Stimulated activated CD4-positive, alpha-beta T cell treated with anti-CD3 and anti-CD28 coated beads, Interleukin-4, amount 100 ng/mL, for 24 hours (primary cell): ENCODE measurements at places on chromosomes 3 and 15.

DNA sequence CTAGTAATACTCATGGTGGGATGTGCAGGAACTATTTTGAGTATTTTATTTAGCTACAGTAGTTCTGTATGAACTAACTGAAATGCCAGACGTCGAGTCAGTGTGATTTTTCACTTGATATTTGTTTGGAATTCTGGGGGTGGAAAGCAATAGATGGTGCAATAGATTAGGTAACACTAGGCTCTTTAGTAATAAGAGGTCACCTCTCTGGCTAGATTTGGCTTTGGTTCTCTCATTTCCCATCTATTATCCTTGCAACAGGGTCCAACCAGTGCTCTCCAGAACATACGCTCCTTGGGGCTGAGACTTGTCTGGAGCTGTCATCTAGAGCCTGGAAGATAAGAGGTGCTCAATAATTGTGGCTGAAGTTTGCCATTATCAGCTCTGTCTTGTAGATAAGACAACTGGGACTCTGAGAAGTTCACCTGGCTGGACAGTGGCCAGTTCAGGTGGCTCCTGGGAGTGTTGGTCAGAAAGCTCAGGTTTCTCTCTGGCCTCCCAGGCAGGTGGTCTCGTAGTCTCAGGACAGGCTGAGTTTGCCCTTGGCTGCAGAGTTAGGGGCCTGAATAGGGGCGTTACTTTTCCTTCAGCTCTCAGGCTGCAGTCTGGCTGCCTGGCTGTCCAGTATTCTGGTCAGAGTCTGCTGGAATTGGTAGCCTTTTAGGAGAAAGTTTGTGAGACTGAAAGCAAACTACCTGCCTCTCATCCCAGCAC lies 277.5 kb upstream of the RGMA start:
- DNase-seq: no peak

DNA sequence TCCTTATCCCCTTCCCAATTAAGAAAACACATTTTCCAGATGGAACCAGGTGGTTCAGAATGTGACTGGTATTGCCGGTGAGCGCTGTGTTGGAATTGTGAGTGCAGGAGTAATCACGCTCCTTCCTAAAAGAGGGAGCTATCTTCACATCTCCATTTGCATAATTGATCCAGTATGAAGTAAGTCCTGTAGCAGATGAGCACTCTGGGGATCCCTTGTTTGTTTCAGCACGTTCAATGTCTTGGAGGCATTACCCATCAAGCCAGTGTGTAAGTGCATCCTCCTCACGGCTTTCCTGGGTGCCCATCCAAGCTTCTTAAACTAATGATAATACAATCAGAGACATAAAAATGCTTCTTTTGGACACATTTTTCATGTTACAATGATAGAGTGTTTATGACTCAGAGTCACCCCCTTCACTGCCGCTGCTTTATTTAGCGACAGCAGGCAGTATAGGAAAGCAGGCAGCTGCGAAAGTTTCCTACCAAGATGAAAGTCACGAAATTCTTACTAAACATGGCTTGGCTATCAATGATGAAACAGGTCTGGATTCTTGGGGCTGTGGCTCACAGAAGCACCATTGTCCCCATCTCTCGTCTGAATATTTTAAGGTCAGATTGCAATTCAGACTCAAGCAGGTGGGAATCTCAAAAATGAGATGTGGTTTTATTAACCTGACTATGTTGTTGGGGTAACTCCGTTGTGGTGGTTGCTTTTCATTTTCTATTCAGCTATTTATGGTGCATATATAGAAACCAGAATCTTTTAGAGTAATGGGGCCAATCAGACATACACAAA lies 346.3 kb upstream of the MDFIC2 start:
- DNase-seq: no peak

DNA sequence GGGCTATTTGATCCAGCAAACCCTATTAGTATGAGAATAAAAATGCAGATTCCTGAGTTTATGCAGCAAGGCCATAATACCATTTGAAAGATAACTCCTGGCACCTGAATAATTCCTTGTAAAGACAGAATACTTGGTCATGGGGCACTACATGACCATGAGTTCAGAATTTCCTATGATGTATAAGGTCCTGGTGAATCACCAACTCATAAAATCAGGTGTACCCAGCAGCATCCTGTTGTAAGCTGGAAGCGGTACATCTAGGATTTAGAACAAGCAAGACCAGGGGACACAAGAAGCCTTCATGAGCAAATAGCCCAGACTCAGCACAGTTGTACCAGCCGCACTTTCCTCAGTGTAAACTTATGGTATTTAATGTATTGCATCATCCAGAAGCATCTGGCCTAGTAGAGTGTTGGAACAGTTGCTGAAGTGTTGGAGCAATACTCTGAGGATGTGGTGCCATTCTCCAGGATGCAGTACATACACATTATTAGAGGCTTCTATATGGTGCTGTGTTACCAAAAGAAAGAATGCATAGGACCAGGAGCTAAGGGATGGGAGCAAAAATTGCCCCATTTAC lies 233.4 kb downstream of the SQOR start:
- DNase-seq: no peak

GRCh38 chr15:45594835-45595530 lies 7.8 kb downstream of the BLOC1S6 start:
- no peak for DNase-seq

DNA sequence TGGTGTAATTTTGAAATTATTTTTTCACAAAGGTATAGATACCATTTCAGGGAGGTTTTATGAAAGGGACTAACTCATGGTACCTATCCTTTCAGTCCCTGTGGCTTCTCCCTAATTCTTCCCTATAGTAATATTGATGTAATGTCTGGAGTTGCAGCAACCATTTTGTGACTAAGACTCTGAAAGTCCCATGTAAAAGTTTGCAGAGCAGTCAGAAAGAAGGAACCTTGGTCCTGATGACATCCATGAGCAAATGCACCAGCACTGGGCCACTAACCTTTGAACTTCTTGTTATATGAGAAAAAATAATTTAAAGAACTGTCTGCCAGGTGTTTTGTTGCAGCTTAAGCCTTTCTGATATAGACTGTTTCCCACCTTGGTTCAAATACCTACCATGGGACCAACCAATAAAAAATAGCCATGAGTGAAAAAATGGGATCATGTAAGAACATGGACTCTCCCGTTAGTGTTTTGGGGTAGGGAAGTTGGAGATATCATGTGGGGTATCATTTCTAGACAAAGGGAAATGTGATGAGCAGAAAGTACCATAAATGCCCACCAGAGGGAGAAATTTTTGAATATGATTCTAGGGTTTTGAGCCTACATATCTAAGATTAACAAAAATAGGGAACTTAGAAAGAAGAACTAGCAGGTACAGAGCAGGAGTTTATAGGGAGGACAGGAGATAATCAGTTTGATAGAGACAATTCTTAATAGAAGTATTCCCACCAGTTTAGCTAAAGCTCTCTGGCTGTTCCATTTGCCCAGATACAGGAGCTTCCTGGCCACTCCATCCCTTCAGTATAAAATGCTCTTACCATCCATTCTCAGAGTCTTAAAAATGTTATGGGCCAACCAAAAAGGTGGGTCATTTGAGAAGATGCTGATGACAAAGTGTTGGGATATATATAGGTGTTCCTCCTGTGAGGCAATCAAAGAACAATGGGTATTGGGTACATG lies 3.4 kb upstream of the CPOX start:
- peak; percentile 19 for DNase-seq

DNA sequence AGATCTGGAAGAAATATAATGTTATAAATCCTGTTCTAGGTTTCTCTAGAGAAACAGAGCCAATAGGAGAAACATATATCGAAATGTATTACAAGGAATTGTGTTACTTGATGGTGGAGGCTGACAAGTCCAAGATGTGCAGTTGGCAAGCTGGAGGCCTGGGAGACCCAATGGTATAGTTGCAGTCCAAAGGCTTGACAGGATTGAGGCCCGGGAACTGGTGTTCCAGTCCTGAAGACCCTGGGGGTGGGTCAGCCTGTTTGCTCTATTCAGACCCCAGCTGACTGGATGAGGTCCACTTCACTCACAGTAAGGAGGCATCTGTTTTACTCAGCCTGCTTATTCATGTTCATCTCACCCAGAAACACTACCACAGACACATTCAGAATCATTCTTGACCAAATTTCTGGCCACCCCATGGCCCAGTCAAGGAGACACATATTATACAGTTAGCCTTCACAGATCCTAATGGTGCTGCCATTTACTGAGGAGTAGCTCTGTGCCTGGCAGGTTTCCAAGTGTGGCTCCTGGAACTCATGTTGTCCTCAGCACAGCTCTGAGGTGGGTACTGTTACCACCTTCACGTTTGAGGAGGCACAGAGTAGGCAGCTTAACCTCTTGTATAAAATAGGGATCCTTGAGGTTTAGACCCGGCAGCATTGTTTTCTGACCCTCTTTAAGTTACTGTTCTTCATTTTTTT lies 3.7 kb downstream of the TRAK1 start:
- no peak for DNase-seq

GRCh38 chr3:30524357-30525040 lies 81.9 kb upstream of the TGFBR2 start:
- no peak for DNase-seq

DNA sequence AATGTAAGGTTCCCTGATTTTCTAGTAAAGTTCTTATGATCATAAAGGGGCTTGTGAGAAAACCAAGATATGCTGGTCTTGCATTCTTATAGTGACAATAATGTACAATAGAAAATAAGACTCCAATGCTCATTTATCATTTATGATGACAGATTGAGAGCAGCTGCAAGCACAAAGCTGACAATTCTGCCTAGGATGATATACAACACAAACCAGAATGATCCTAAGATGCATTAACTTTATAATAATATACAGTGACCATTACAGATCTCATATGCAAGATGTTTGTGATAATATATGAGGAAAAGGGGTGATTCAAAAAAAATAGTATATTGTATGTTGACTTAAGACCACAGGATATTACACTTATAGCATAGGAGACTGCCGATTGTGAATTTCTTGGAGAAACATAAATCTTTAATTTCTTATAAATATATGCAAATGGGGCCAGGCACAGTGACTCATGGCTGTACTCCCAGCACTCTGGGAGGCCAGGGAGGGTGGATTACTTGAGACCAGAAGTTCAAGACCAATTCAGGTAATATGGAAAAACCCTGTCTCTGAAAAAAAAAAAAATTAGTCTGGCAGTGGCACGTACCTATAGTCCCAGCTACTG lies 387.0 kb downstream of the ZBBX start:
- DNase-seq: no peak

DNA sequence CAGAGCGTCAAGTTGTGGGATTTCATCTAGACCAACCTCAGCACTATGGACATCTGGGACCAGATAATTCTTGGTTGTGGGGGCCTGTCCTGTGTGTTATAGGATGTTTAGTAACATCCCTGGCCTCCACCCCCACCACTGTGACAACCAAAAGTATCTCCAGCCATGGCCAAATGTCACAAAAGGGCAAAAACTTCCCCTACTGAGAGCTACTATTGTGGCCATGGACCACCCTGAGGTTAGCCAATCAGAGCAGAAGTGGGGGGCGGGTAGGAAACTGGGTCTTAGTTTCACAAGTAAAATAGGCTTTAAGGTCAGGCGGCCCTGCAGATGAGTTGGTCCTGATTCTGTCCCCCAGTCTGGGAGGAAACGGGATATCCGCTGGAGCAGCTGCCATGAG lies 25.4 kb downstream of the KIF7 start:
- DNase-seq: no peak

- DNase-seq: no peak
Measured at GRCh38 chr3:22113453-22113852, 362.4 kb upstream of the ZNF385D start.

GRCh38 chr3:71402911-71403310 lies 180.6 kb downstream of the FOXP1 start:
- DNase-seq: no peak

DNA sequence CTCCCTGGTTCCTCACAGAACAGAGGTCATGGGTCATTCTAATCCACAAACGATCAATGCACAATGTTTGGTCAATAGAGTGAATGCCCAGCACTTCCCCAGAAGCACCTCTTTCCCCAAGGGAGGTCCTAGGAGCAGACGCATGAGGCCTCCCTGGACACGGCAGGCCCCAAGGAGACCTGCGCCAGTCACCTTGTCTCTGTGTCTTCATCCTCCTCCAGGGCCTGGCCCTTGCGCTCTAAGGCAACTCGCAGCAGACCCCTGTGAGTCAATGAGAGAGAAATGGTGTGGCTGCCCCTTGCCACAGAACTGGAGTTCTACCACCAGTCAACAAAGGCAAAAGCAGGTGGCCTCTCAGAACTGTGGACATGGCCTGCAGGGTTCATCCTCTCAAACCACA lies 18.1 kb downstream of the ALS2CL start:
- DNase-seq: no peak

GRCh38 chr15:101349047-101349951 lies 54.3 kb upstream of the SNRPA1 start:
- no peak for DNase-seq

DNA sequence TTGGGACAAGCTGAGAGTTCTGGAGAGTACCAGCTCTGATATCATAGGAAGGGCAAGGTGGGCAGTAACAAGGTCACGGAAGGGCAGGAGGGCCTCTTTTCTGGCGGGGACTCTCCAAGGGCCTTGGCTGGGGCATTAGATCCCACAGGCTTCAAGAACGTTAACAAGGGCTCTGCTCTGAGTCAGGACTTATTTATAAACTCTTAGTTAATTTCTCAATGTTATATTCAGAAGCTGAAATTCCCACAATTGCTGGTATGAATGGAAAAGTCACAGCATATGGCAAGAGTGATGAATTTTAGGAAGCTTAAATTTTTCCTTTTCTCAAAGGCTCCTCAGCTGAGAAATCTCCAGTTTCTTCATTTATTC lies 320.2 kb upstream of the TBC1D5 start:
- DNase-seq: no peak

GRCh38 chr3:173988909-173989308 lies 591.4 kb downstream of the NLGN1 start:
- no peak for DNase-seq

- no peak for DNase-seq
Measured at GRCh38 chr15:75235051-75235673, 23.0 kb upstream of the GOLGA6C start.

DNA sequence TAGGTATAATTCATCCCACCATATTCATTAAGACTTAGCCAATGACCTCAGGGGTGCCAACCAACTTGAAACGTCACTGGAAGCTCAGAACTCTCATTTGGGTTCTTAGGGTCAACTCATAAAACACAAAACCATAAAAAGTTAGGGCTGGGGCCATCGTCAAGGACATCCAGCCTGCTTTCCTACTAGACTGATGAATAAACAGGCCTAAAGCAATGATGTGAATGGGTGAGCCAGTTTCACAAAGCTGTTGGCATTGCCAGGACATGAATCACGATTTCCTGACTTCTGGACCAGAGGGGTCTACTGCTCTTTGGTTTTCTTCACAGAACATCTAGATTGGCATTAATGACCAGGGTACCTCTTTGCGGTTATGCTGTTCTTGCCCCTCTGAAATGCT lies 64.7 kb downstream of the EOMES start:
- no peak for DNase-seq

DNA sequence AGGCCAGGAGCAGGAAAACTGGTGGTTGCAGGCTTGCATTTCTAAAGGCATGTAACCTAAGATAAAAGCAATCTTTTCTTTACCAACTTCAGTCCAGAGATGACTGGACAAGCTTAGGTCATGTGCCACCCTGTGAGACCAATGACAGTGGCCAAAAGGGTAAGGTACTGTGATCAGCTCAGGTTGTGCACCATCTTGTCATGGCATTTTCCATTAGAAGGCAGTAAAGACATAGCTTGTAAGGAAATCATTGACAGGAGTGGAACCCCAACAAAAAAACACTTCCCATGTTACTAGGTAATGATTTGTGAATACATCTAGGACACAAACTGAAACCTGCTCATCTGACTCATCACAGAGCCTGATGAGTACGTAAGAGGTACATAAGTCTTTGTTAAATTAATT lies 35.2 kb downstream of the SSR3 start:
- no peak for DNase-seq
